ENCODE measurements at places on chromosomes 5 and 9. TPM values are rescaled to one million over a fixed set of nuclear protein-coding genes. Genes with fewer than 3 reads are reported as not detected.

DOCK8 gene
- total RNA-seq = 386 TPM

GRCh38 chr9:35341021-35341420, 148.9 kb upstream of the RUSC2 start:
- DNase-seq = no peak
- no peak overlapping the region for H3K27ac ChIP-seq
- no peaks in the 10 kb centered on the region for H3K36me3 ChIP-seq
- H3K27me3 ChIP-seq = peaks cover 11% of the 10 kb centered on the region

- H3K27ac ChIP-seq = no peak overlapping the region
- no peak for DNase-seq
- H3K36me3 ChIP-seq = no peaks in the 10 kb centered on the region
- H3K27me3 ChIP-seq = no peaks in the 10 kb centered on the region
- H3K4me1 ChIP-seq = no peaks in the 10 kb centered on the region
- no peak overlapping the region for H3K4me3 ChIP-seq
Observed at GRCh38 chr5:51033215-51033614, 350.0 kb upstream of the ISL1 start.

- DNase-seq = peak; percentile 95
- peaks cover 25% of the 10 kb centered on the region for H3K4me1 ChIP-seq
- H3K27ac ChIP-seq = peak within 1 kb of the TSS; percentile 98
- H3K36me3 ChIP-seq = peaks cover 21% of the 10 kb centered on the region
- H3K4me3 ChIP-seq = peak within 1 kb of the TSS; percentile 97
- H3K27me3 ChIP-seq = peaks cover 2% of the 10 kb centered on the region
Observed at GRCh38 chr5:44808435-44809214, at the start of gene MRPS30. Gene MRPS30 (plus strand): TSS chr5:44808947. CDS start chr5:44808963, 16 bp downstream.

DNA sequence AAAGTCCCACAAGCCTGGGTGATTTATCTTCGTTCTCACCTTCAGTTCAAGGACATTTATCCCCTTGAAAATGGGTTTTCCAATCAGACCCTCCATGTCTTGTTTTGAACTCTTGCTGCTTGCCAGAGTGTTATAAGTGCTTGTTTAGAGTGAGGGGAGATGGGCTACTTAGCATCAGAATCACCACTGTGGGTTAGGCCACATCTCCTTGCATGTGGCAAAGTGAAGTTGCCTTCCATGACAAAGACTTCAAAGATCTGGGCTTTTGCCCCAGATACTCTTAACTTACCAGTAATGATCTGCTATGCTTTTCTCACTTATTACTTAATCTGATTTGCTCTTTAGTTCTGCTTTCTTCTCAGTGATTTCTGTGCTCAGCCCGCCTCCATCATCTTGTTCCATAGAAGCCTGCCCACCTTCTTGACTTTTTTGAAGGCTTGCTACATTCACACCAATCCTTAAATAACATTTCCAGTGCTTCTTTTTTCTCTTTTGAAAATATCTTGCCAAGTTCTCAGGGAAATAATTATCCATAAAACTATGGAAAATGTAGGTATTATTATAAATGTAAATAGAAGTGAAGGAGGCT, 39.0 kb downstream of the GPR21 start:
- H3K27ac ChIP-seq = no peak overlapping the region
- DNase-seq = no peak
- H3K4me1 ChIP-seq = no peaks in the 10 kb centered on the region

GRCh38 chr9:29144476-29144875, 1571.2 kb upstream of the C9orf72 start:
- H3K4me3 ChIP-seq = no peak overlapping the region
- DNase-seq = no peak
- H3K36me3 ChIP-seq = no peaks in the 10 kb centered on the region
- H3K27ac ChIP-seq = no peak overlapping the region
- no peaks in the 10 kb centered on the region for H3K27me3 ChIP-seq

DNA sequence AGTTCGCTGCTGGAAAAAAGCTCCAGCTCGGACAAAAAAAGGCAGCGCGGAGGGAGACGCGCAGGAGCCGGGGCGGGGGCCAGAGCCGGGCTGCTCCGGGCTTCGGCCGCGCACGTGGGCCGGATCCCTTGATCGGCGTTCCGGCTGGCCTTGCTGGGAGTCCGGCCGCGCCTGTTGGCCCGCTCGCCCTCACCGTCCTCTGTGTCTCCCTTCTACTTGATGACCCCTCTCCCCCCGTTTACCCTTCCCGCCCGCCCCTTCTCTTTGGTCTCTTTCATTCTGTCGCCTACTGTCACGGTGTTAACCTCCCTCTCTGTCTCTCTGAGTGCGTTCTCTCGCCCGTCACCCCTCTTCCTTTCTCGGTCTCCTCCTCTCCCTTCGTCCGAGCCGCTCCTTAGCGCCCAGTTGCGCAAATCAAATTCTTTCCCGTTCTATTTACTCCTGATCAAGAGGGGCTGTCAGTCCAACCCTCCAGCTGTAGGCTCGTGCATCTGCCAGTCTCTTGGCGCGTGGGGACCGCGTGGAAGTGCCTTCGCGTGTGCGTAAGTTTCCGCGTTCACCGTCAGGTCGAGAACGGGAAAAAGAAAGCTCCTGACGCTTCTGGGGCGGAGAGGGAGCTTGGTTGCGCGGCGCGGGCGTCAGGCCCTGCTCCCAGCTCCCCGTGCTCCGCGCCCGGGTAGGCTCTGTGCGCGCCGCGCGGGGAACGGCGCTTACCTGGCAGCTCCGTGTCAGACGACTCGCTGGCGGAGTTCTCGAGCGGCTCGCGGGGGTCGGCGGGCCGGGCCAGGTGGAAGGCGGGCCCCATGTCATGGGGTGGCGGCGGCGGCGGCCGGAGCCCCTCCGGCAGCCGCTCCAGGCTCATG, 798 bp downstream of the PITX1 start:
- H3K36me3 ChIP-seq = peaks cover 12% of the 10 kb centered on the region
- no peak overlapping the region for H3K27ac ChIP-seq
- peaks cover 81% of the 10 kb centered on the region for H3K27me3 ChIP-seq
- H3K4me3 ChIP-seq = peak overlapping the region; percentile 65

- DNase-seq = no peak
- no peak overlapping the region for H3K4me3 ChIP-seq
- no peaks in the 10 kb centered on the region for H3K27me3 ChIP-seq
- no peak overlapping the region for H3K27ac ChIP-seq
Observed at GRCh38 chr5:135233477-135233876, 165.6 kb downstream of the MACROH2A1 start.
